Kasumi-1 (cell line): ENCODE measurements at places on chromosomes 16 and 17.
A peak's percentile ranks its signal among the peaks of the same experiment; 100 is the strongest.

DNA sequence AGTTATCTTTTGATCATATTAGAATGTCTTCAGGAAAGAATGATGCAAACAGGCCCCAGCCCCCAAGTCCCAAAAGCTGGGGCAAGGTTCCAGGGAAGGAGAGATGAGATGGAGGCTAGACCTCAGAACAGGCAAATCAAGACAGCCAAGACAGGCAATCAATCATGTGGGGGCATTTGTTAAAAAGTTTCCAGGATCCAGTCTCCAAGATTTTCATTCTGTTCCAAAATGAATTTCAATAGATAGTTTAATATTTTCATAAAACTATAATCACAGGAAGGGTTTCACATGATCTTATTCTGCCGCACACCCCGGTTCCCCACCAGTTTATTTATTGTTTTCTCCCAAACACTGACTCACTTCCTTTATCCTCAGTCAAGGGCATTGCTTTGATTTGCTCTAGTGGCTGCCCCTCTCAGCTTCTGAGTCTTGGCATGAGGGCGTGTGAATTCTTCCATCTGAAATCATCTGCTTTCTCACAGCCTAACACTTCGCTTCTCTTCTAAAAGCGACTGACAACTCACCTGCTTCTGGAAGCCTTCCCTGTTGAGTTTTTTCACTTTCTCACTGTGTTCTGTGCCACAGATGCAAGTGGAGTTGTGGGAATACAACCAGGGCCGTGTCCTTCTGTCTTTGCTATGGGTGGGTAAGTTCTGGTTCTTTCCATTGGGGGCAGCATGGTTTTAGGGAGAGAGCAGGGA is 12.2 kb upstream of the TERF2 start:
- peak; percentile 48 for DNase-seq

DNA sequence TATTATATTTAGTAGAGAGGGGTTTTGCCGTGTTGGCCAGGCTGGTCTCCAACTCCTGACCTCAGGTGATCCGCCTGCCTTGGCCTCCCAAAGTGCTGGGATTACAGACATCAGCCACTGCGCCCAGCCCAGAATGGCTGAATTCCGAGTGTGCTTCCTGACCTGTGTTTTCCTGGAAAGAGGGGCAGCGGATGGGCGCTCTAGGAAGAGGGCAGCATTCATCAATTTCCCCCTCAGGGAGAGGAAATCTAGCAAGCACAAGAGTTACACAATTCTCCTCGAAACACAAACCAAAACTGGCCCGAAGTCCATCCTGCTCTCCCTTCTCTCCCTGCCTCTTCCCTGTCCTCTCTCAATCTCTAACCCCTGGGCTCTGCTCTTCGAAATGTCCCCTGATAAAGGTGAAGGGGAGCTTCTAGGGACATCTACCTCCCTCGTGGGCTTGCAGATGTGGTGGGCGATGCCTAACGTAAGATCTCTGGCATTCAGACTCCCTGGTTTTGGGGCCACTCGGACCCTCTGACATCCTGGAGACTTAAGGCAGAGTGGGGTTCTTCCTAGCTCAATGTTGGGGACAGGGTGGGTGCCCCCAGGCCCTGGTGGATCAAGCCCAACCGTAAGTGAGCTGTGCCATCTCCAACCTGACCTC is 1.0 kb downstream of the IL27 start:
- no peak for DNase-seq

DNA sequence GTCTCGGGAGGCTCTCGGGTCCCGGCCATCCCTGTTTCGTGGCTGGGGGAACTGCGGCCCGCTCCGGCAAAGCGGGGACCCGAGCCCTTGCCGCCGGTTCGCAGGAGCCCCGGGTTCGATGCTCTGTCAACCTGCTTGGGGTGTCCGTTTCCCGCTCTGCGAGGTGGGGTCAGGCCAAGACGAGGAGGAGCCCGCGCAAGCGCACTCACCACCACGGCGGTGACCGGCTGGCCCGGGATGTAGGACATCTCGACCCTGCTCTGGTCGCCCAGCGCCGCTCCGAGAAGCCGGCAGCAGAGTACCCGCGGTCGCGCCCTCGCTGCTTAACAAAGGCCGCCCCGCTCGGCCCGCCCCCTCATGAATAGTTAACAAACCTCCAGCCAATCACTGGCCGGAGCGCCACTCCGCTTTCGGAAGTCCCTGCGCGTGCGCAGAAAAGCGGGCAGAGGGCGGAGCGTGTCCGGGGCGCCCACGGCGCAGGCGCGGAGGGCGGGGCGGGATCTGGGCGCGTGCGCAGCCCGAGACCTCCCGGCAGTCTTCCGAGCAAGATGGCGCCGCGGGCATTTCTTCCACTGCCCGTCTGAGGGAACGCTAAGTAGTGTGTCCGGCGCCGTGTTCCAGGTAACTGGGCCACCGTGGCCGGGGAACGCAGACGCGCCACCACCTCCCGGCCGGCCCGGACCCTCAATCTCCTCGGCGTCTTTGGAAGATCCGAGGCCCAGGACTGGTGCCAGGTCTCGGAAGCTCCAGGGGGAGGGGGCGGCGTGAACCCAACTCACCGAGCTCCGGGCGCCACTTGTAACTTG is at the start of the genes EMC6 and TAX1BP3:
TSS of gene EMC6 (plus strand) at position 534 of the 806 bp plus-strand sequence. CDS start 335 bp downstream, outside the sequence.
TSS of gene TAX1BP3 (minus strand) at position 300 of the 806 bp plus-strand sequence. CDS start at position 248, 52 bp downstream.
- DNase-seq = peak; percentile 83

- no peak for DNase-seq
Measured at GRCh38 chr17:79746889-79747507, 16.3 kb downstream of the ENPP7 start.

DNA sequence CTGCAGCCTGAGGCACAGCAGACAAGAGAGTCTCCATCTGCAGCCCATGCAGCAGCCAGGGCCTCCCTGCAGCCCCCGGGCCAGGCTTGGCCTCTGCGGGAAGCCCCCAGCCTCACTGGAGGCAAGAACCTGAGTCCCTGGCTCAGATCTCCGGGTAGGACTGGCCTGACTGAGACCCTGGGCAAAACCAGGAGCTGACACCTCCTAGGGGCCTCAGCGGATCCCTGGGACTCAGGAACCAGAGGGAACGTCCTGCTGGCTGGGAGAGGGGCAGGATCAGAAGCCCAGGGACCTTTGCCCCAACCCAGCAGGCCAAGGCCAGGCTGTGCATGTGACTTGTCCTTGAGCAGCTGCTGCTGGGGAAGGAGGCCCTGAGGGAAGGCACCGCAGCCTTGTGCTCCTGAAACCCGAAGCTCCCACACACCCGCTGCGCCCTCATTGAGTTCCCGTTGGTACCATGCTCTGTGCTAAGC is 1.7 kb upstream of the PRSS21 start:
- no peak for DNase-seq

- DNase-seq = no peak
Measured at GRCh38 chr17:11241611-11242226, 706 bp downstream of the SHISA6 start.

GRCh38 chr17:66098040-66098439 is 93.9 kb downstream of the CEP112 start:
- no peak for DNase-seq

- DNase-seq = no peak
Measured at GRCh38 chr17:40224718-40225550, 5.8 kb downstream of the WIPF2 start.

DNA sequence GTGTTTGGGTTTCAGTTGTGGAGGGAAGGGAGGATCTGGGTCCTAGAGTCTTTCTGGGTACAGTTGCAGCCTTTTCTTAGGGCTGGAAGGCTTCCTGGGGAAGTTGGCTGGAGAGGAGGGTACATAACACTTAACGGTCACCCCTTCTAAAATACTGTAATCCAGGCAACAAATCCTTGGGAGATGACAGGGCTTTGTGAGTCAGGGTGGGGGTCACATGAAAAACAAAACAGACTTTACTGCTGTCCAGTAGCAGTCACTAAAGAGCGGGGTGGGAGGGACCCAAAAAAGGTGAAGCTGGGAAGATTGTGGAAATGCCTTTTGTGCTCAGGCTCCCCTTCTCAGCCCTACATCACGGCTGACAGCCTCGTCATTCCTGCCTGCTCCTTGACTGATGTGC is 6.3 kb downstream of the SAP30BP start:
- no peak for DNase-seq

GRCh38 chr16:59341368-59341767 is 607.3 kb upstream of the GOT2 start:
- no peak for DNase-seq

- no peak for DNase-seq
Measured at GRCh38 chr17:82709676-82710498, 6.6 kb upstream of the FN3KRP start.

DNA sequence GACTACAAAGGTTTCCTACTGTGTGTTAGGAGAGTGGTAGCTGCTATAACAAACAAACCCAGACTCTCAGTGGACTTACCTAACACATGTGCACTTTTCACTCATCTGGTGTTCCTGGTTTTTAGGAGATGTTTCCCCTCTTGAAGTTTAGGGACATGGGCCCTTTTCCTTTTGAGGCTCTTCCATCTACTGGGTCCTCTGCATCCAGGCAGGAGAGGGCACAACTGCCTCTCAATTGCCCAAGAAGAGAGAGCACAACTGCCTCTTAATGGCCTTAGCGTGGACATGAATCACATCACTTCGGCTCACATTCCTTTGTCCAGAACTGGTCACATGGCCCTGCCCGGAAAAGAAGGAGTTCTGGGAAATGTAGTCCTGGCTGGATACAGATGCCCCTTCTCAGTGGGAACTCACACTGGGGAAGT is 9.8 kb upstream of the TNRC6C start:
- DNase-seq = no peak

DNA sequence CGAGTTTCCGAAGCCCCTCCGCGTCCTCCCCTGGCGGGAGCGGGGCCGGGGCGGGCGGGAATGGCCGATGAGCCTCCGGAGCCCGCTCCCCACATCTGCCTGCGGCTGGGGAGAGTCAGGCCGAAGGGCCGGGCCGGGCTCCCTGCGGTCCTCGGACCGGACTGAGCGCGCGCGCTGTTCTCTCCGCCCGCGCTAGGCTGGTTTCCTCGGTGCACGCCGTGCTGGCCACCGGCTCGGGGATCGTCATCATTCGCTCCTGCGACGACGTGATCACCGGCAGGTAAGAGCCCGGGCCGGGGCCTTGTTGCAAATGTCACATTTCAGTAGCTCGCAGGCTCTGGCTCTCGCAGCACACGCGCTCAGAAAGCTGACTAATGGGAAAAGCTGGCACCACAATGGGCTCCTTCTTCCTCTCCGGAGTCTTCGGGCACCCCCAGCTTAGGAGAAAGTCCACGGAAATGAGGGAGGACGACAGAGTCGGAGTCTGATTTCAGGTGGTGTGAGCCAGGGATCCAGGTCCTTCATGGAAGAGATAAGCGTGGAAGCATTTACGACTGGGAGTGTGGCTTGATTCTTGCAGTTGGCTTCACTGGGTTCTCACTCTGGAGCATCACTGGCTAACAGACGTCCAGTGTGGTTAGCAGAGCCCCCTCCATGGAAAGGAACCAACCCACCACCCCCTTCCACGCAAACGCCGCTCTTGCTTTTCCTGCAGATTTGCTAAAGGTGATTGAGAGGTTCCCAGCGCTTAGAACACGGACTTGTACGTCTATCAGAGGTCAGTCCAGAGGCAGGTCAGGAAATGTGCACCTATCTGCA is 715 bp downstream of the TLCD3A start:
- DNase-seq = no peak

GRCh38 chr17:65531256-65532100 is 30.0 kb downstream of the AXIN2 start:
- DNase-seq = no peak

GRCh38 chr17:60720763-60721531 is 43.3 kb downstream of the BCAS3 start:
- peak; percentile 80 for DNase-seq
